ENCODE measurements at places on chromosomes 6 and 20.

- DNase-seq = no peak
Measured at GRCh38 chr20:9276966-9277468, 208.1 kb downstream of the PLCB4 start.

GRCh38 chr6:110468731-110469130 is 7.7 kb downstream of the SLC22A16 start:
- DNase-seq = no peak

GRCh38 chr20:24953621-24954133 is 4.6 kb downstream of the CST7 start:
- no peak for DNase-seq

GRCh38 chr6:106885679-106886078 is 88.8 kb downstream of the CD24 start:
- no peak for DNase-seq

- DNase-seq = no peak
Measured at GRCh38 chr6:90124874-90125510, 171.7 kb downstream of the BACH2 start.

DNA sequence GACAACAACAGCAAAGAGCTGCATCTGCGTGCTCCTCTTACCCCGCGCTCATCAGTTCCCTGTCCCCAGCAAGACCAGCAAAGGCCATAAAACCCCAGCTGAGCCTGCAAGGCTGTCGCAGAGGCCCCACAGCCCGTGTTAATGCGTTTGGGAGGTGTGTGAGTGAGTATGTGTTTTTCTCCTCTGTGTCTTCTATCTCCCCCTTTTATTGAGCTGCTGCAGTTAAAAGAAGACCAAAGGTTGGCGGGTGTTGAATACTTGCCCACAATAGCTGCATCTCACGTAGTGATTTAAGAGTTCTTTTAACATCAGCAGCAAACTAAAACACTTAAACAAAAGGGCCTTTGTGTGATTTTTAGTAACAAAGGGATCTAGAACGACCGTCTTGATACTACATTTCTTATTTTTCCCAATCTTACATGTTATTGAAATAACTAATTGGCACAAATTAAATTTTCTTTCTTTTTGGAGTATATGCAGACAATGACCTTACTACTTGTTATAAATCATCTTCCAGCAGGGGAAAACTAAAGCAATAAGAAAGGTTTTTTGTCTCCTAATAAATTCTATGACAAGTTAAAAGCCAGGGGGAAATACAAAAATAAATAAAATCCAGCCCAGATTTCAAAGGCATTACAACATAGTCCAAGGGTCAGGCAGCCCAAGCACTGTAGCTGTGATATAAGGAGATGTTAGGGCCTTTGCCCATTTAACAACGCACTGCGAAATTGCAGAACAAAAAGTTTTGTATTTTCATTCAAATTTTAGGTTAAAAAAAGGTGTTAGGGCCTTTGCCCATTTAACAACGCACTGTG is 27.2 kb upstream of the CNKSR3 start:
- no peak for DNase-seq

DNA sequence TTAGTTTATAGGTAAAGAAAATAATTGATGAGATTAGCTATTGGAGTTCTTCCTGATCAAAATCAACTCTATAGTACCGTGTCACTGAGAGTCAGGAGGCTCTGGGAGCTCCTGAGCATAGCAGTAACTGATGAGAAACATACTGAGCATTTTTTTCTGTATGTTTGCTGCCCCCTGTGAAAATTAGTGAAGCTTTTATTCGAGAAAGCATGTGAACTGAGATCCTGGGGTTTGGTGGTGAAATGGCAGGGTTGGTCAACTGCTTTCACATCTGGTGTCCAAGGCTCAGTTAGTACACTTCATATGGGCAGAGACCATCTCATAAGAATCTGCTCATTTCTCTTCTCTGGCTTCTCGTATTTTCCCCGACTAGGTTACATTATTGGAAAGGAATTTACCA is 4.1 kb upstream of the ABT1 start:
- DNase-seq = no peak

DNA sequence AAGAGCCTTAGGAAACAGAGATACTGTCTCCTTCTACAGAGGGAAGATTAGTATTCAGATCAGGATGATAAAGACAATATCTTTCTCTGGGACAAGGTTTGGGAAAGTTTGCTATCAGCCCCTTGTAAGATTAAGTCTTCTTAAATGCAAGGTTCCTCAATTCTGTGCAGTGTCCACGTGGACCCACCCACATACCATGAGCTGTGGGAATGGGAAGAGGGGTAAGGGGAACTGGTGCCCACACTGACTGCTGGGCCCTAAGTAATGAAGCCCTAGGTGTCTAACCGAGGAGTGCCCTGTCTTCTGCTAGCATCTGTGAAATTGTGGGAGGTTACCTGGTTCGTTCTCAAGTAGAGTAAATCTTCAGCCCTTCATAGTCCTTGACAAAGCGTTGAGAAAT is 5.8 kb upstream of the SSTR4 start:
- no peak for DNase-seq

DNA sequence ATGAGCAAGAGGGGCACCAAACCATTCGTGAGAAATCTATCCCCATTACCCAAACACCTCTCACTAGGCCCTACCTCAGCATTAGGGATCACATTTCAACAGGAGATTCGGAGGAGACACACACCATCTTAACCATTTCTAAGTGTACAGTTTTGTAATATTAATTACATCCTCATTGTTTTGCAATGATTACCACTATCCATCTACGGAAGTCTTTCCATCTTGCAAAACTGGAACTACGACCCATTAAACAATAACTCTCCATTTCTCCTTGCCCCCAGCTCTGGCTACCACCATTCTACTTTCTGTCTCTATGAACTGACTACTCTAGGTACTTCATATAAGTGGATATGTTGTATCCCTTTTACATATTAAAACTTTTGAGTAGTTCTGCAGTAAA is 20.1 kb downstream of the ACOT13 start:
- no peak for DNase-seq

DNA sequence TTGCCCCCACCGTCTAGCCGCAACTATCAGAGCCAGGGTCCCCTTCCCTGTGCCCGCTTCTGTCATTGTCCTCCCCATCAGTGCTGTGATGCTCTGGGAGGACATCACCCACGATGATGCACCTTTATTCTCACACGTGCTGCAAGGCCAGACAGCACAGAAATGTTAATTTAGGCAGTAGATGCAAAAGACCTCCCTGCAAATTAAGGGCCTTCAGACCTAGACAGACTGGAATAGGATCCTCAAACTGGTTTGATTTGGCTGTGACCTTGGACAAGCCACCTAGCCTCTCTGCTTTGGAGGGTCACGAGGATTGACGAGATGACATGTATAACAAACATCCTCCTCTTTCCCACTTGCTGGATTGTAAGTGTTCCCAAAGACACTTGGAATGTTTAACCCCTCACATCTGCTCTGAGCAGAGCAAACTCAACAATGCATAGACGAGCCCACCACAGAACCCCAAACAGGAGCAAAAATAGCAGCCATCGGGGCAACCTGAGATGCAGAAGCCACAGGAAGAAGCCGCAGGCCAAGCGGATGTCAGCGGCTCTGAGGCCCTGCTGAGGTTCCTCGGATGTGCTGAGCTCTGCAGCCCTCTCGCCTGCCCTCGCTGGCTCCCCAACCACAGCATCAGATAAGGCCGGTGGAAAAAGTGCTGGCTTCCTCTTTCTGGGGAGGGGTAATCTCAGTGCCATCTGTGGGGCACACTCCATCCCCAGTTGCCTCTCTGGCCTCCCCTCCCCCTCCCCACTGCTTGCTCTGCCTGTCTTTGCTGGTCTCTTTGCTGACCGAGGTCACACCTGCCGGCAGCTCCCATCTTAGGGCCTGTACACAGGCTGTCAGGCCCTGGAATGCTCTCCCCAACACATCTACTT is 35.3 kb downstream of the TOX2 start:
- DNase-seq = no peak

DNA sequence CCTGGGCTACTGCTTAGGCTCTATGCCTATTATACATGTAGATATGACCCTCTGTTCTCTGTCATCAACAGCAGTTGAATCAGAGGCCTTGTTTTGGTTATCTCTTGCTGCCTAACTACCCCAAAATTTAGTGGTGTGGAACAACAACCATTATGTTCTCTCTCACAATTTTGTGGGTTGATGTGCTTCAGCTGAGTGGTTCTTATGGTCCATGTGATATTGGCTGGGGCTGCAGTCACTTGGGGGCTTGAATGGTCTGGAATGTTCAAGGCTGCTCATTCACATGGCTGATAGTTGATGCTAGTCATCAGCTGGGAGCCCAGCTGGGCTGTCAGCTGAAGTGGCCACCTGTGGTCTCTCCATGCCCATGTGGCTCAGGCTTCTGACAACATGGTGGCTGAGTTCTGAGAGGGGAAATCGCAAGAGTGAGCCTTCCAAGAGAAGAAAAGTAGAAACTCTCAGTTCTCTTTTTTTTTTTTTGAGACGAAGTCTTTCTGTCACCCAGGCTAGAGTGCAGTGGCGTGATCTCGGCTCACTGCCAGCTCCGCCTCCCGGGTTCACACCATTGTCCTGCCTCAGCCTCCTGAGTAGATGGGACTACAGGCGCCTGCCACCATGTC is 47.8 kb downstream of the SHLD1 start:
- no peak for DNase-seq

- no peak for DNase-seq
Measured at GRCh38 chr20:13101276-13101675, 92.5 kb downstream of the SPTLC3 start.

DNA sequence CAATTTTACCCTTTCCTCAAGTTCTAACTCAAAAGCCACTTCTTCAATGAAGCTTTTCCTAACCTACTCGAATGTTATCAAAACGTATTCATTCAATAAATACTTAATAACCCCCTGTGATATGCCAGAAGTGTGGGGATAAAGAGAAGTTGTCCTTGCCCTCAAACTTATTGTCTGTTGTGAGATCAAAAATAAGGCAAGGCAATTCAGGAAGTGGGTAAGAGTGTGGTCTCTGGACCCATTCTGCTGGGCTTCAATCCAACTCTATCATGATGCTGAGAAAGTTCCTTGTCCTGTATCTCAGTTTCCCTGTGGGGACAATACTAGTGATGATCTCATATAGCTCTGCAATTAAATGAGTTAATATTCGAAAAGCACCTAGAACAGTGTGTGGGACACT is 92.8 kb downstream of the PRDM1 start:
- DNase-seq = no peak

- DNase-seq = no peak
Measured at GRCh38 chr6:15744818-15745402, 82.1 kb upstream of the DTNBP1 start.

DNA sequence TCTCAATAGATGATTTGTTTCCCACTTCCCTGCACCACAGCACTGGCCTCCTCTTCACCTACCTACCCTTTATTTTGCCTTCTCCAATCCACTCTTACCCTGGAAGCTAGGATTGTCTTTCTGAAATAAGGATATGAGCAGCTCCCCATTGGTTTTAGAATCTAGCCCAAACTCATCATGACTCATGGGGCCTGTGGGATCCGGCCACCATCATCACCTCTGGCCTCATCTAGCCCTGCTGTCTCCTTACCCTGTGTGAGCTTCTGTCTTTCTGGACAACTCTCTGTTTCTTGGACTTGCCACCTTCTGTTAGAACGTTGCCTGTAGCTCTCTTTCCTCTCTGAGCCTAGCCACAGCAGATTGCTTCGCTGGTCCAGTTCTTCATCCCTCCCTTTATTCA is 277.1 kb downstream of the PAX1 start:
- DNase-seq = no peak

DNA sequence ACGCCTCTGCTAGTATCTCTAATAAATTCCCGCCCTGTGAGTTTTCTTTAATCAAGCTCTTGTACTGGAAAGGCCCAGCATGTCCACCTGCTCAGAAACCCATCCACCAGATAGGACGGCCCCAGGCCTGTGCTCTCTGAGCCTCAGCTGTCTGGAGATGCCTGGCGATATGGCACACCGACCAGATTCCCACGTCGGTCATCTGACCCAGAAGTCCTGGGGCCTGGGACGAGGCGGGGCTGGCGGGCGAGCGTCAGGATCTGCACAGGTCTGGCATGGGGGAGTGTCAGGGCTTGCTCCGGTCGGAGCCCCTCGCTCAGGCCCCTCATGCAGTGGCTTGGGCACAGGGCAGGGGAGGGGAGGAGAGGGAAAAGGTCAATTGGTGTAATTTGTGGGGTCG is 10.2 kb downstream of the RNASET2 start:
- DNase-seq = no peak

DNA sequence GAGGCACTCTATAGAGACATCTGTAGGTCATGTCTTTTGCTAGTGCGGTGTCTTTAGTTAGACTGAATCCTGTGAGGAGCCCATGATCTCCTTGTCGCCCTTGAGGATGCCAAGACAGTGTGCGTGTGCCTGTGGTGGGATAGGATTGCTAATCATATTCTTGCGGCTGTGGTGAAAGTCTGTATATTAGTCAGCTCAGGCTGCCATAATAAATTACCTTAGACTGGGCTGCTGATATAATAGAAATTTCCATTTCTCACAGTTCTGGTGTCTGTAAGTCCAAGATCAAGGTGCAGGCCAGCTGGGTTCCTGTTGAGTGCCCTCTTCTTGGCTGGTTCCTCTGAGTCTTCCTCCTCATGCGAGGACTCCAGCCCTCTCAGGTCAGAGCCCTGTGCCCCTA is 141.2 kb downstream of the JARID2 start:
- no peak for DNase-seq

DNA sequence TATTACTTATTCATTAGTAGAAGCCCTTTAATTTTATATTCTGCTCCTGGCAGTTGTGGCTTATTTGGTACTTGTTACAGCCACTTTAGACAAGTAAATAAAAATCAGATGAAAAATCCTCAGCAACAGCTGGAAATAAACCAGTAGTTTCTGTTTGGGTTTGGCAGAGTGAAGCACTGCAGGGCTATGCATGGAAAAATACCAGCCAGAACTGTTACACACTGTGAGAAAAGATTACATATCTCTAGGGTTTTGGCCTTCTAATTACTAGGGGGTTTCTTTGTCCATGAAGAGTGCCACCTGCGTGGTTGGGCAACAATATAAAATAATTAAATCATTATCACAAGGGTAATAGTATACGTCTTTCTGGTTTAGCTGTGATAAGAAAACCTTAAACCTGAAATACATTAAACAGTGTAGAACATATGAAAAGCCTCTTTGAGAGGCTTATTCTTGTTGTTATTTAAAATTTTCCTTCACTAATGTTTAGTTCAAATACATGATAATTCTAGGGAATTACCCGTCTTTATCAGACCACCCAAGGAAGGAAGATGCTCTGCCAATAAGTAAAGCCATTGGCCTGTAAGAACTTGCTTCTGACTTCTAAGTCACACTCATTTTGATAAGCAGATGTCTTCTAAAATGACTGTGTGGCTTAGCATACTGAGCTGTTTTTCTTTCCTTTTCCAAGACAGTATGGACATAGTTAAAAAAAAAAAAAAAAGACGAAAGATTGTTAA is 320.0 kb upstream of the FLRT3 start:
- no peak for DNase-seq

GRCh38 chr6:111944541-111944940 is 71.3 kb upstream of the FYN start:
- no peak for DNase-seq

- DNase-seq = no peak
Measured at GRCh38 chr20:62590309-62591121, 51.8 kb upstream of the SLCO4A1 start.

GRCh38 chr6:169923468-169924464 is 172.3 kb downstream of the ERMARD start:
- DNase-seq = no peak

GRCh38 chr20:42530855-42531448 is 658.8 kb downstream of the PTPRT start:
- DNase-seq = no peak
